Fibroblast of villous mesenchyme (primary cell): ENCODE measurements at places on chromosomes 3 and 15.

DNA sequence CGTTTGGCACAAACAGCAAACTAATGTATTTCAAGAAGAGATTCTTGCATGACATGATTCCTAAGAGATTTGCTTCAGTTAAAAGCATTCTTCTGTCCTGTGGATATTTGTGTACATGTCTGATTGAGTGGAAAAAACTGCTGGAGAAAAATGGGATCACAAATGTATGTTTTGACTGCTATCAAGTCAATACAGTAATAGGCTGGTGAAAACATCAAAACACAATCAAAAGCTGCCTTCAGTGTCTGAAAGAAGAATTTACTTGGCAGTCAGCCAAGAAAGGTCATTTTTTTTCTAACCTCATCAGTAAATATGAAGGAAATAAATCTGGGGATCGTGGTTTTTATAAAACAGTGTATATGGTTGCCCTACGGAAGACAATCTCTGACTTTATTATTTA lies 1214.8 kb downstream of the NSUN3 start:
- DNase-seq: no peak

- DNase-seq: peak; percentile 84
These were observed 768 bp upstream of the SEMA5B start for GRCh38 chr3:123028233-123028828.

DNA sequence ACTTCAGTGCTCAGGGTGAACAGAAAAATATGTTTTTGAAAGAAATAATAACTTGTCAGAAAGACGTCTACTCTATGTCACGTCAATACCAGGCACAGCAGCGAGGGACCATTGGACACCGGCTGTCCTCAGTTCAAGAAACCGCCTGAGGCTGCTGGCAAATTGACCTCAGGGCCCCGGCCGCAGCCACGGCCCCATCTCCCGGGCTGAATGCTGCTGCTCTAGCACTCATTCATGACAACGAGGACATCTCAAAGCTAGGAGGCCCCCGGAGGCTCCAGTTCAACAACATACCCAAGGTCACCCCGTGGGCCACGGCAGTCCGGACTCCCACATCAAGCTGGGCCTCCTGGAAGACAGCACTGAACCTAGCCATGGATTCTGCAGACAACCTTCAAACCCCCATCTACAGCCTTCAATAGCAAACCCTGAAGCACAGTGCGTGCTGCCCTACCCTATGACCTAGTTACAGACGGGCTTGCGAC lies 204.0 kb upstream of the NSMCE3 start:
- no peak for DNase-seq

- no peak for DNase-seq
These were observed 93.3 kb upstream of the BLM start for GRCh38 chr15:90623854-90624253.

DNA sequence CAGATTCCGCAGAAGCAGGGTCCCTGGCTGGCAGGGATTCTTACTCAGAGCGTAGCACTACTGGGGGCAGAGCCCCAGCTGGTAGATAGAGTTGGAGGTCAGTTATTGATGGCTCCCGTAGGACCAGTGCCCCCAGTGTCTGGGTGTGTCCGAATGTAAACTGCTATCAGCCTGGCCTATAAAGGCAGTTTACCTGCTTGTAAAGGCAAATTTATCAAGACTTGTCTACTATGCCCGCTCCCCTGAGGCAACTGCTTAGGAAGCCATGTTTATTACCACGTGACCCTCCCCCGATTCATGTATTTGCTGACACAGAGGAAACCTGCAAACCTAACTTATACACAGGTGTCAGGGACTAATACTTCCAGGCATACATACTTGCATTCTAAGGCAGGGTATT lies 607 bp upstream of the PPP1R14D start:
- no peak for DNase-seq

DNA sequence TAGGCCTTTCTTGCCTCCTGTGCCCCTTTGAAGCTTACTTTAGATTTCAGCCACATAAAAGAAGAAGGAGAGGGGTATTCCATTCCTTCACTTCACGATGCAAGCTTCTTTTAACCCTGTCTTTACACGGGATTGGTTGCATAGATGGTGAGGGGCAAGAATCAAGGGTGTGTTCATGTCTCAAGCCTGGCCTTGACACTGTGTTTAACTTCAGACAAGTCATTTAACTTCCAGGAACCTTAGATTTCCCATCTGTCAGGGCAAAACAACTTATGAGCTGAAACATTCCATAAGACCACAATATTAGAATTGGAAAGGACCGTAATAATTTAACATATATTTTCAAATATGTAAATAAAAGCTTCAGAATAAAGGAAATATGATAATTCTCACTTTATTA lies 344.5 kb downstream of the MFSD1 start:
- no peak for DNase-seq

DNA sequence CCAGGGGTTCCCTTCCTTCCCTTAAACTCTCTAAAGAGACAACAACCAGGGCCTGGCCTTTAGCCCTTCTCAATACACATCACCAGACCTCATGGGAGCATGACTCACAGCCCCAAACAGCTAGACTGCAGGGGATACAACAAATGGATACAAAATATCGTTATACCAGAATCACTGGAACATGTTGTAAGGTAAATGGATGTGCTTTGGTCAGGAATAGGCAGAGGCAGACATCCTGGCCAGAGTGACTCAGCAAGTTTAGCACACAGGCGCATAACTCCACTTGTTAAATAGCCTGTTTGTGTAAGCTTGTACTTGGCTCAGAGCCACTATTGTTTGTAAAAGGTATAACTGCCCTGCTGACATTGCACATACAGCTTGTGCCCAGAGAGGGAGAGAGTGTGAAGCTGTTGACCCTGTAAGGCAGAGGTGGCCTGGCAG lies 18.3 kb downstream of the TMED3 start:
- peak; percentile 93 for DNase-seq

DNA sequence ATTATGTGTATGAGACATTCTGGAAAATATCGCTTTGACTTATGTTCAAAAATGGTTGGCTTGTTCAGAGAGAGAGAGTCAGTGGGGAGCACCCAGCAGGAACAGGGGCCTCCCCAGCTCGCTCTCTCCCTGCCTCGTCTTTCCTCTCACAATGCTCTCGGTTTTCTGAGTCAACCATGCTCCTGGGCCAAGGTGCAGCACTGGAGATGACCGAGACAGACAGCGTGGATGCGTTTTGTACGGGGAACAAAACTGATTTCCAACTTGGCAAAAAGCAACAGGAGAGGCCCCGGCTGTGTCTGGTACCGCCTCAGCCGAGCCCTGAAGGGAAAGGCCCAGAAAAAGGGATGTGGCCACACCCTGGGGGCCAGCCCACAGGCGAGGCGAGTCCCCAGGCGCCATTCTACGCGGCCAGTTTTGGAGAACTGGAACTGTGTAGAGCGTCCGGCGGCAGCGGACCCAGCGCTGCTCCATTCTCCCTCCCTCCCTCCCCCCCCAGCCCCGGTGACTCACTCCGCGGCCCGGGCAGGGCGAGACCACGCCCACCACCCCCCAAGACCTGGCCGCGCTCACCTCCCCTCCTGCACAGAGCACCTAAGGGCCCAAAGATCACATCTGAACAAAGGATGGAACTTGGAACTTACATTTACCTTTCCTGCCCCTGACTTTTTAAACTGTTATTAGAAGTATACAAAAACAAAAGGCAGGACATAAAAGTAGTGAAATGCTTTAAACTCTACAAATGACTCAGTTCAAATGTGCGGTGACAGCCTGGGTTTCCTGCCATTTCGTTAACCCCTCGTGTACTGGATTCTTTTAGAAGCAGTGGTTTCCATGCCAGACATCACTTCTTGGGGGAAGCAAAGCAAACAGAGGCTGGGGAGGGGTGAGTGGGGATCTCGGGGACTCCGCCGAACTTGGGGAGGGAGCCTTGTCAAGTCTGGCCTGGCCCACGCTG lies 12.7 kb downstream of the ATP10A start:
- peak; percentile 3 for DNase-seq

- peak; percentile 83 for DNase-seq
These were observed 426 bp downstream of the KAT2B start for GRCh38 chr3:20040548-20041196.

- peak; percentile 82 for DNase-seq
These were observed 25.8 kb downstream of the EFCC1 start for GRCh38 chr3:129026728-129027543.

- DNase-seq: no peak
These were observed 8.1 kb downstream of the GOLGA6L2 start for GRCh38 chr15:23438816-23439466.

GRCh38 chr15:60945196-60945595 lies 283.9 kb downstream of the RORA start:
- no peak for DNase-seq

DNA sequence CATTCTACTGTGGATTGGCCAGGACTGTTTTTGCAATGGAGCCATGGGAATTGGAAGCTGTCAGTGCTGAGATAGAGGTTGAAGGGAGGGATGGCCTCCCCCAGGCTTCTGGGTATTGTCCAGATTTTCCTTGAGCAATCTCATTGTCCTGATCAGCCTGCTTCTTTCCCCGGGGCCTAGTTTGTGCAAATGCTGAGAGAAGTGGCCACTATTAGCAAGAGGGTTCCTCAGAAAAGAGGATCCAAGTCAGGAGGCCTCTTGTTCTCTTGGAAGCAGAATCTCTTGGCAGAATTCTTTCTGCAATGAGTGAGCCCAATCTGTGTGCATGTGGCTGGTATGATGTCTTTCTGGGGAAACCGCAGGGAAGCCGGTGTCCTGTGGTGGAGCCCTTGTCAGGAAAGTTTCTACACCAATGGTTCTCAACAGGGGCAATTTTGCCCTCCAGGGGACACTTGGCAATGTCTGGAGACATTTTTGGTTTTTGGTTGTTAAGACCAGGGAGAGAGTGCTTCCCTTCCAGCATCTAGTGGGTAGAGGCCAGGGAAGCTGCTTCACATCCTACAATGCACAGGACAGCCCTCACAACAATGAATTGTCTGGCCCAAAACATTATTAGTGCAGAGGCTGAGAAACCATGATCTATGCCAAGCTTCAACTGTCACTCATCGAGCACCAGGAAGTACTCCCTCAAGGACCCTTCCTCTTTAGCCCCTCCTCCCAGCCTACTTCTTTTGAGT lies 2.0 kb downstream of the LIPC start:
- peak; percentile 38 for DNase-seq

GRCh38 chr3:99839613-99840012 lies 22.0 kb downstream of the CMSS1 start:
- DNase-seq: no peak

- no peak for DNase-seq
These were observed 20.5 kb upstream of the SELENOT start for GRCh38 chr3:150582620-150583019.

- DNase-seq: no peak
These were observed 404.7 kb downstream of the SOX2 start for GRCh38 chr3:182116386-182116785.

GRCh38 chr3:116148881-116149851 lies 296.1 kb downstream of the LSAMP start:
- DNase-seq: peak; percentile 7

DNA sequence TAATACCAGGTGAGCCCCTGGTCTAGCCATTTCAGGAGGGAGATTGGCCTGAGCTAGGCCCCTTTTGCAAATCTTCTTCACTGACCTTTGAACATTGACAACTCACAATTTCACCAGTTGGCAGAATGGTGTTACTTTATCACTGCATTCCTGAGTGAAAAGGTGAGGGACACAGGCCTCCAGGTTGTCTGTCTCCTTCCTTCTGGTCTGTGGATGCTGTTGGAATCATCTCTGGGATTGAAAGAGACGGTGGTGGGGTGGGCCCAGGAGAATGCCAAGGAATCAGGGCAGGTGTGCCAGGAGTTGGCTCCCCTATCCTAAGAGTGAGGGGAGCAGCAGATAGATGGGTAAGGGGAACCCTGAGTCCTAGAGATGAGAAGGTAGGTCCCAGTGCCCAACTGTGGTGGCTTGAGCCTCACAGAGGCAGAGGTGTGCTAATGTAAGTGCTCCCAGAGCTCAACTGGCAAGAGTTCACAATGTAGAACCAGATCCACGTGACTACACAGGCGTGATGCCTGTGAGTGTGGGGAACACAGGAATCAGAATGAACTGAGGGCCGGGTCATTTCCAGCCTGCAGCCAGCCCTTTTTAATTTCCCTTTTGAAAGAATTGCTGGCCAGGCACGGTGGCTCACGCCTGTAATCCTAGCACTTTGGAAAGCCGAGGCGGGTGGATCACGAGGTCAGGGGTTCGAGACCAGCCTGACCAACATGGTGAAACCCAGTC lies 11.2 kb downstream of the C3orf62 start:
- no peak for DNase-seq

- DNase-seq: no peak
These were observed 52.5 kb upstream of the CORO2B start for GRCh38 chr15:68526269-68526668.

- no peak for DNase-seq
These were observed 33.0 kb upstream of the ARL14 start for GRCh38 chr3:160643994-160644393.

GRCh38 chr15:52642386-52643361 lies 36.5 kb downstream of the ATOSA start:
- peak; percentile 27 for DNase-seq

GRCh38 chr3:124924741-124925140 lies 9.8 kb downstream of the MUC13 start:
- DNase-seq: no peak

DNA sequence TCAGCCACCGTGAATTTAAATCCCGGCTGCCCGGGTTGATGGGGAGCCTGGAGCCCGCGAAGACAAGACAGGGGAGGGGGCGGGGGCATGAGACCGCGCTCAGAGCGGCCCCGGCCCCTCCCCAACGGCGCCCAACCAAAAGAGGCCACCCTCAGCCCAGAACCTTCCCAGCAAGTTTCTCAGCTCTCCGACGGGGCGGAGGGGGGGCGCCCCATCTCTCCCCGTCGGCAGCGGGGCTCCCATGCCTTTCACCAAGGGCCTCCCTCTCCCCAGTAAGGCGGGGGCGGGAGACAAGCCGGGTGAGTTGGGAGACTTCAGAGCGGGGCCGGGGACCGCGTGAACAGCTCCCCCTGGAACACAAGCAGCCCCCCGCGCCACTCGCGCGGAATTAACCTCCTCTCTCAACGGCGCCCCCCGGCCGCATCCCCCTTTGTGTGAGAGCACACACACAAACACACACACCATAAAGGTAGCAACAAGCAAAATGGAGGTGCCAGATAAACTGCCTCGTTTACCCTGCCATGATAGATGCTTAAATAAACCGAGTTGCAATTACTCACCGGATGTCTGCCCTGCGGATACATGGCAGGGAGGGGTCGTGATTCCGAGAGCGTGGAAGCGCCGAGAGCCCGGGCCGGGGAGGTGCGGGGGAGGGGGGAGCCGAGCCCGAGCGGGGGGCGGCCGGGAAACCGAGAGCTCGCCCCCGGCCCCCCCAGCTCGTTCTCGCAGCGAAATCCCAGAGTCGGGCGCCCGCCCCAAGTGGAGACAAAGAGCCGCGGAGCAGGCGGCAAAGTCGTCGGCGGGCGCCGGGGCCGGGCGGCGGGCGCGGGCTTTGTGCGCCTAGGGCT lies 1.3 kb downstream of the TLE3 start:
- peak; percentile 57 for DNase-seq

- no peak for DNase-seq
These were observed 21.9 kb downstream of the RIOX2 start for GRCh38 chr3:97950360-97950759.
